Progenitor cell of endocrine pancreas (in vitro differentiated cells): ENCODE measurements at places on chromosomes 16 and 17. TPM values are rescaled to one million over a fixed set of nuclear protein-coding genes. Genes with fewer than 3 reads are reported as not detected.

- H3K27ac ChIP-seq = no peak overlapping the region
- peaks cover 2% of the 10 kb centered on the region for H3K4me1 ChIP-seq
- DNase-seq = no peak
- peaks cover 4% of the 10 kb centered on the region for H3K27me3 ChIP-seq
- H3K36me3 ChIP-seq = no peaks in the 10 kb centered on the region
Measured at GRCh38 chr17:33982909-33983308, 272.2 kb upstream of the CCL2 start.

GRCh38 chr17:69743091-69743490 is 328.6 kb downstream of the MAP2K6 start:
- DNase-seq = no peak
- no peak overlapping the region for H3K4me3 ChIP-seq

GRCh38 chr17:28334666-28335200 is 539 bp downstream of the IFT20 start:
- H3K27ac ChIP-seq = peak overlapping the region; percentile 100
- peak overlapping the region; percentile 95 for H3K4me3 ChIP-seq
- no peak for DNase-seq
- peaks cover 24% of the 10 kb centered on the region for H3K4me1 ChIP-seq
- H3K27me3 ChIP-seq = no peaks in the 10 kb centered on the region
- no peaks in the 10 kb centered on the region for H3K36me3 ChIP-seq

DNA sequence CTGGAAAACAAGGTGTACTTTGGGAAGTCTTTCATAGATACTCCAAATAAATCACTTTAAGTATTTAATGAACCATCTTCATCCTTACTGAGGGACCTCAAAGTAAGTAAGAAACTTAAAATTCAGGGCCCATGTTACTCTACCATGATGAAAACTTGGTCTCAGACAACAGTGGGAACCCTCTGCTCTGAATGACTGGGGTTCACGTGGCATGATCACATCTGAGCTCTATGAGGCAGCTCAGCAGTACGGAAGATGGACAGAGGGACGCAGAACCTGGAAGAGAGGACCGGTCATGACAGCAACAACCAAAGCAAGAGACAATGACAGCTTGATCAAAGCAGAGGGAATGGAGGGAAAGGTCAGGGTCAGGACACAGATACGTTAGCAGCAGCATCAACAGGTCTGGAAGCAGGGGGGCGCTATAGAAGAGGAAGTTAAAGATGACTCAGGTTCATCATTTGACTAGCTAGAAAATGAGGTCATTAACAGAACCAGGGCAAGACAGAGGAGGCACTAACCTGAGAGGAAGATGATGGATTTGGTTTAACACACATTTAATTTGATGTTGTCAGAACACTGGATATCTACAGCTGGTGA is 9.5 kb downstream of the XPO6 start:
- no peaks in the 10 kb centered on the region for H3K27me3 ChIP-seq
- DNase-seq = no peak
- H3K4me3 ChIP-seq = no peak overlapping the region
- H3K4me1 ChIP-seq = no peaks in the 10 kb centered on the region

- peaks cover 13% of the 10 kb centered on the region for H3K4me1 ChIP-seq
- H3K4me3 ChIP-seq = no peak overlapping the region
- H3K36me3 ChIP-seq = peaks cover 3% of the 10 kb centered on the region
Measured at GRCh38 chr17:29911641-29912177, 18.3 kb downstream of the SSH2 start.

DNA sequence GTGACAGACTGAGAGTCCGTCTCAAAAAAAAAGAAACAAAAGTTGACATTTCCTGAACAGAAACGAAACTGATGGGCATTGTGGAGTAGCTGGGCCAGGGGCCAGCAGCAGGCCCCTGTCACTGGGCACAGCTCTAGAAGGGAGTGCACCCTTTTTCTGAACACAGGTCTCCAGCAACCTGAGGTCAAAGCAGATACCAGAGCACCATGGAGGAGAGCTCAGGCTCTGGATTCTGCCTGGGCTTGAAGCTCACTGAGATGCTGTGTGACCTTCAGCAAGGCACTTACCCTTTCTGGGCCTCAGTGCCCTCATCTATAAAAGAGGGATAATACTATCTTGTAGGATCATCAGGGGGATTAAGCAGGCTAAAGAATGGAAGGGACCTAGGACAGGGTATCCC is 5.0 kb downstream of the SBK1 start:
- peaks cover 9% of the 10 kb centered on the region for H3K36me3 ChIP-seq
- no peak overlapping the region for H3K27ac ChIP-seq
- no peaks in the 10 kb centered on the region for H3K27me3 ChIP-seq
- DNase-seq = no peak
- H3K4me3 ChIP-seq = no peak overlapping the region

- no peak overlapping the region for H3K4me3 ChIP-seq
- no peak overlapping the region for H3K27ac ChIP-seq
- peaks cover 14% of the 10 kb centered on the region for H3K4me1 ChIP-seq
- peaks cover 3% of the 10 kb centered on the region for H3K36me3 ChIP-seq
- no peaks in the 10 kb centered on the region for H3K27me3 ChIP-seq
Measured at GRCh38 chr17:330993-331701, 21.5 kb downstream of the RPH3AL start.

DNA sequence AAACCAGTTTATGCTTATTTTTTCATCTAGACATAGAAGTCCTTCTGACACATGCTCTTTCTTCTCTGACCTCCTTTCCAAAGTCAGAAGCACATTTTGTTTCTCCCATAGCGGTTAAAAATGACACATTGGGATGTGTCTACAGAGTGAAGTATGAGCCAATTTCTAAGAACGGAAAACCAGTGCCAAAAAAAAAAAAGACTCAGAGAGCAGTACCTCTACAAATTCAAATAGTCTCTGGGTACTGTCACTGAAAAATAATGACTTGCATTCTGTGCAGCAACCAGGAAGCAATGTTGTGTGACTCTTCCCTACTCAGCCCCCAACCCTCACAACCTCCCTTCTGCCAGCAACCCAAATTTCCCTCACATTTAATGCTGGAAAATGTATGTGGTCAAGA is 145.5 kb upstream of the PMFBP1 start:
- peaks cover 12% of the 10 kb centered on the region for H3K36me3 ChIP-seq
- no peaks in the 10 kb centered on the region for H3K27me3 ChIP-seq
- no peak overlapping the region for H3K4me3 ChIP-seq
- H3K4me1 ChIP-seq = peaks cover 2% of the 10 kb centered on the region
- no peak overlapping the region for H3K27ac ChIP-seq

DNA sequence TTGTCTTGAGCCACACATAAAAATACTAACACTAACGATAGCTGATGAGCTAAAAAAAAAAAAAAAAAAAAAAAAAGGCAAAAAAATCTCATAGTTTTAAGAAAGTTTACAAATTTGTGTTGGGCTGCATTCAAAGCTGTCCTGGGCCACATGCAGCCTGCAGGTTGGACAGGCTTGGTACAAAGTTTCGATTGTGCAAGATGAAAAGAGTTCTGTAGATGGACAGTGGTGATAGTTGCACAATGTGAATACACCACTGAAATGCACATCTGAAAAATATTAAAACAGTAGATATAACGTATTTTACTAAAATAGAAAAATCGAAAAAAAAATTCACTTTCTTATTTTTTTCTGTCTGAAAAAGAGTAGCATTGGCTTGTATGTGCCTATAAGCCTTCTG is 42.9 kb downstream of the AMFR start:
- no peak overlapping the region for H3K27ac ChIP-seq
- H3K27me3 ChIP-seq = no peaks in the 10 kb centered on the region
- H3K4me3 ChIP-seq = no peak overlapping the region
- no peak for DNase-seq
- H3K4me1 ChIP-seq = peaks cover 7% of the 10 kb centered on the region

- DNase-seq = no peak
- no peaks in the 10 kb centered on the region for H3K27me3 ChIP-seq
- peak overlapping the region; percentile 7 for H3K27ac ChIP-seq
- no peak overlapping the region for H3K4me3 ChIP-seq
Measured at GRCh38 chr17:17789828-17790636, 46.8 kb downstream of the SREBF1 start.

RNF222 gene
- not detected in 2 replicates for total RNA-seq

GRCh38 chr17:8382880-8383142 is 182 bp downstream of the RPL26 start:
- DNase-seq = no peak
- no peaks in the 10 kb centered on the region for H3K27me3 ChIP-seq
- peak overlapping the region; percentile 99 for H3K27ac ChIP-seq
- H3K36me3 ChIP-seq = peaks cover 28% of the 10 kb centered on the region
- H3K4me1 ChIP-seq = peaks cover 22% of the 10 kb centered on the region

- peak overlapping the region; percentile 78 for H3K27ac ChIP-seq
- H3K4me3 ChIP-seq = no peak overlapping the region
- DNase-seq = no peak
- peaks cover 3% of the 10 kb centered on the region for H3K36me3 ChIP-seq
Measured at GRCh38 chr17:66953630-66954020, 10.9 kb upstream of the CACNG4 start.

DNA sequence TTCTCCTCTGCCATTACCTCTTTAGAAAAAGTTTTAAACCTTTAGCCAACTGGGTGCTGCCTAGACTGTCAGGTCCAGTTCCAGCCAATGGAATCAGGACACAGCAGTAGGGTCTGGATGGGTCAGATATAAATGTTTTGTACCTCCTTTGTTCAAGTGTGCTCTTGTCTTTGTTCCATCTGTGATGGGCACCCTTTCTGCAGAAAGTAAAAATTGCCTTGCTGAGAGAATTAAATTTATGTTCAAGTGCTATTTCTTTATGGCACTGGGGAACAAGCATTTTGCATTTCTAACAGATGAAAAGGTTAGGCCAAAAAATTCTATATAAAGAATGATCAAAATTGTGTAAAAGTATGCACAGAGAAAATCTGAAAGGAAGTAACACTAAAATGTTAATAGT is 5.2 kb upstream of the HP start:
- no peaks in the 10 kb centered on the region for H3K27me3 ChIP-seq
- H3K27ac ChIP-seq = no peak overlapping the region
- no peak for DNase-seq
- peaks cover 4% of the 10 kb centered on the region for H3K36me3 ChIP-seq
- no peak overlapping the region for H3K4me3 ChIP-seq
- H3K4me1 ChIP-seq = peaks cover 5% of the 10 kb centered on the region

- peaks cover 18% of the 10 kb centered on the region for H3K4me1 ChIP-seq
- peak overlapping the region; percentile 88 for H3K4me3 ChIP-seq
- H3K36me3 ChIP-seq = peaks cover 15% of the 10 kb centered on the region
- H3K27me3 ChIP-seq = peaks cover 5% of the 10 kb centered on the region
Measured at GRCh38 chr17:14310605-14311004, 9.7 kb downstream of the HS3ST3B1 start.

GRCh38 chr16:57977418-57978069 is 6.6 kb upstream of the CNGB1 start:
- peaks cover 3% of the 10 kb centered on the region for H3K4me1 ChIP-seq
- peaks cover 21% of the 10 kb centered on the region for H3K27me3 ChIP-seq
- DNase-seq = no peak
- no peak overlapping the region for H3K4me3 ChIP-seq
- no peaks in the 10 kb centered on the region for H3K36me3 ChIP-seq

- H3K27me3 ChIP-seq = peaks cover 22% of the 10 kb centered on the region
- no peaks in the 10 kb centered on the region for H3K36me3 ChIP-seq
- no peaks in the 10 kb centered on the region for H3K4me1 ChIP-seq
- H3K4me3 ChIP-seq = no peak overlapping the region
- DNase-seq = no peak
Measured at GRCh38 chr16:54974367-54974766, 43.7 kb downstream of the IRX5 start.

ZNF668 gene
- total RNA-seq = 14.3 and 17.5 TPM in 2 replicates

DNA sequence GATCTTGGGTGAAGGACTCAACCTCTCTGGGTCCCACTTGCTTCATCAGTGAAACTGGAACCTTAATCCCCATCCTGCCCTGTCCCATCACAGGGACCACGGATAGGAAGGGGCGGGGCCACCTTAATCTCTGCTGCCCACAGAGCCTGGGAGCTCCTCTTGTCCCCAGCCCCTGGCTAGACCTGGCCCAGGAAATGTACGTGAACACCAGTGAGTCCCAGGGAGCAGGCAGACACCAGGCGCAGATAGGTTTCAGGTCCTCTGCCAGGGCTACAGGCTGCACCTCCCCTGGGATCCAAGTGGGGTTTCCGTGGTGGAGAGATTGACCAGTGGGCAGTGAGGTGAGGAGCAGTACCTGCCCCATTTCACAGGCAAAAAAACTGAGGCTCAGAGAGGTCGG is 21.0 kb downstream of the RAB11FIP4 start:
- DNase-seq = no peak
- peak overlapping the region; percentile 37 for H3K27ac ChIP-seq
- peaks cover 10% of the 10 kb centered on the region for H3K27me3 ChIP-seq
- H3K4me1 ChIP-seq = peaks cover 2% of the 10 kb centered on the region

- H3K4me3 ChIP-seq = peak within 1 kb of the TSS; percentile 76
- no peaks in the 10 kb centered on the region for H3K27me3 ChIP-seq
- H3K36me3 ChIP-seq = peaks cover 3% of the 10 kb centered on the region
Measured at GRCh38 chr16:58025351-58026138, at the start of gene MMP15. MMP15 (plus strand) TSS chr16:58025754; CDS start chr16:58026351, 597 bp downstream.

STRADA gene
- 49.7 and 52.0 TPM in 2 replicates for total RNA-seq

DNA sequence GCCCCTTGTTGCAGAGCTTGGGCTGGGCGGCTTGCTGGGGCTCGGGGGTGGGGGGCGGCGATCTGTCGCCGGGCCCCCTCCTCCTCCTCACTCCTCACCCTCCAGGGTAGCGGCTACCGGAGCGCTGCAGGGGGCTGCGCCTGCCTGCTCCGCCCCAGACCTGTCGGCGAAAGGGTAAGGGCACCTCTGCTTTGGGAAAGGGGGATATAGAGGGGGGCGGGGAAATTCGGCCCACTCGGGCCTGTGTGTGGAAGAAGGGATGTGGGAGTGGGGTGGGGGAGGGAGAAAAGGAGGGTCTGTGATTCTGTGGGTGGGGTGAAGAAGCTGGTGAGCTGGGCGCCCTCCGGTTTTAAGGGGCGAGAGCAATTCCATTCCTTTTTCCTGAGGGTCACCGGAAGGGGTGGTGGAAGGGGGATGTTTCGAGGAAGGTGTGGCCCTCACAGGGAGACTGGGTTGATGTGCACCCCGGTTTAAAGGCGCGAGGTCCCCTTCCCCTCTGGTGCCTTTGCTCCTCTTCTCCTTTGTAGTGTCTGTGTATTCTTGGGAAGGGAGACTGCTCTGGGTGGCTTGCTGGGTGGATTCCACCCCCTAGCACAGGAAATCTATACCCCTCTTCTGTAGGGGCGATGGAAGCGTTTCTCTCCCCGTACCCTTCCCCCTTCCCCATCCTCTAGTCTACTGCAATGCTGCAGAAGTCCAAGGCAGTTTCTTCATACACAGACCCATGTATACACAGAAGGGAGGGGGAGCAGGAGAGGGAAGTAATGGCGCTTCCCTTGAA is 878 bp downstream of the TAOK1 start:
- H3K27ac ChIP-seq = peak overlapping the region; percentile 96
- H3K4me3 ChIP-seq = peak overlapping the region; percentile 97
- DNase-seq = no peak
- H3K36me3 ChIP-seq = no peaks in the 10 kb centered on the region
- no peaks in the 10 kb centered on the region for H3K27me3 ChIP-seq
- peaks cover 34% of the 10 kb centered on the region for H3K4me1 ChIP-seq

OVCA2 gene
- 21.9 and 25.4 TPM in 2 replicates for total RNA-seq

KRTAP4-6 gene
- total RNA-seq = not detected in 2 replicates

WNT9B gene
- 0.98 and 2.4 TPM in 2 replicates for total RNA-seq
